Tibial nerve (tissue), 4 donors: ENCODE measurements at places on chromosomes 7 and 10. TPM values are rescaled to one million over a fixed set of nuclear protein-coding genes. Genes with fewer than 3 reads are reported as not detected.

DNA sequence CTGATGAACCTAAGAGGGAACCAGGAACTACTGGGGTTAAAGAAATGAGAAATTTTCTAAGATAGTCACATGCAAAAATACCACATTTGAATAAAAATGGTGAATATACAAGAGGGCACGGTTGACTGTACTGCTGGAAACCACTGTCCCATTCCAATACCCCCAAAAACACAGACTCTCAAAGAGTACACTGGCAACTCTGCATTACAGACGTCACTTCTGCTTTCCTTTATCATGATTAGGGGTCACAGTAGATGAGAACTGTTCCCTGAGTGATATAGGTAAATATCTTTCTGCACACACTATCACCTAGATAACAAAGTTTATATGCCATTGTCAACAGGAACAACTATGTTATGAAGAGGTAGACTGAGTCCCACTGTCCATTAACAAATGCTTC lies 69.5 kb downstream of the RAPGEF5 start:
- no peak overlapping the region for H3K4me3 ChIP-seq
- H3K36me3 ChIP-seq, result no peaks in the 10 kb centered on the region
- no peak for DNase-seq
- H3K27ac ChIP-seq, result no peak overlapping the region
- H3K27me3 ChIP-seq, result no peaks in the 10 kb centered on the region

The TEX47 gene
- not detected for total RNA-seq

The ZSCAN21 gene
- 15.5 TPM for total RNA-seq

DNA sequence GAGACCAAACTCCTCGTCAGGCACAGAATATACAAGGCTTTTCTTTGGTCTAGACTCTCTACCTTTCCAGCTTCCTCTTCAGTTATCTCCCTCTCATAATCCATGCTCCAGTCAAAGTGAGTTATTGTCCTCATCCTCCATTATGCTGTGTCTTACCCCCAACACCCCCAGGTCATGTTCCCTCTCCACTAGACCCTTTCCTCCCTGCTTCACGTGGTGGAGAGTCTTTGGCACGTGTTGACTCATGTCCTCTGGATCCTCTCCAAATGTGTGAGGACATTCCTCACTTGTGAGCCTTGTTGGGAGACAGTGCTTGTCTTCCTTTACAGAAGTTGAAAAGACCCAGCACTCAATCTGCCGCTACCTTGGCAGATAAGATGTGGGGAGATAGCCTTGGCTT lies 36.0 kb upstream of the DLD start:
- no peaks in the 10 kb centered on the region for H3K36me3 ChIP-seq
- H3K27me3 ChIP-seq, result no peaks in the 10 kb centered on the region
- peaks cover 11% of the 10 kb centered on the region for H3K4me1 ChIP-seq
- DNase-seq, result no peak

The ZMIZ2 gene
- 31.9 TPM for total RNA-seq

DNA sequence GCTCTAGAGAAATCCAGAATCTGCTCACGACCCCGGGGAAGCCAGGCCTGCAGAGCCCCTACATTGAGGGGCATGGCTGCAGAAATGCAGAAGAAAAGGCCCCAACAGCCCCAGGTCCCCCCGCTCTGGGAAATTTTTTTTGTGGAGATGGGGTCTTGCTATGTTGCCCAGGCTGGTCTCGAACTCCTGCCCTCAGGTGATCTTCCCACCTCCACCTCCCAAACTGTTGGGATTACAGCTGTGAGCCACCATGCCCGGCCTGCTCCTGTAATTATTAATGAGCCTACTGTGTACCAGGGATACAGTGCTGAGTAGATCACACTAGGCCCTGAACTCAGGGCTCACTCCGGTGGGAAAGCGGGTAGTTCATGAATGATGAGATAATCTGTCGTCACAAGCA lies 29.9 kb downstream of the TNRC18 start:
- H3K4me1 ChIP-seq, result peaks cover 31% of the 10 kb centered on the region
- no peak for DNase-seq
- H3K4me3 ChIP-seq, result no peak overlapping the region
- H3K36me3 ChIP-seq, result peaks cover 4% of the 10 kb centered on the region
- H3K27me3 ChIP-seq, result no peaks in the 10 kb centered on the region
- H3K27ac ChIP-seq, result no peak overlapping the region

DNA sequence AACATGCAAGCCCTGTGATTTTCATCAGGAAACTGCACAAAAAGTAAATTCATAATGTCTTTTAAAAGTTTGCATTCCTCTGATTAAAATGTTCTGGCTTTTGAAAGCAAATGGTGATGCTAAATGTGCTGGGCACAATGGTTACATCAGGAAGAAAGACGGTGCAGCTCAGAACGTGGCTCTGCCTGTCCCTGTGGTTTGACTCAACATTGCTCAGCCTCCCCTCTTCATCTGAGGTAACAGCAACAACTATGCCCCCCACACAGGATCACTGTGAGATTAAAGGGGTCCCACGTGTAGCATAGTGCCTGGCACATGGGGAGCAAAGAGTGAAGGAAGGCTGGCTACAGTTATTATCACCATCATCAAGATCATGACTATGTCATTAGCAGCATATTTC lies 44.0 kb downstream of the PARD3 start:
- H3K4me1 ChIP-seq, result peaks cover 16% of the 10 kb centered on the region
- no peak for DNase-seq
- H3K4me3 ChIP-seq, result no peak overlapping the region
- H3K36me3 ChIP-seq, result no peaks in the 10 kb centered on the region
- H3K27ac ChIP-seq, result no peak overlapping the region
- no peaks in the 10 kb centered on the region for H3K27me3 ChIP-seq

DNA sequence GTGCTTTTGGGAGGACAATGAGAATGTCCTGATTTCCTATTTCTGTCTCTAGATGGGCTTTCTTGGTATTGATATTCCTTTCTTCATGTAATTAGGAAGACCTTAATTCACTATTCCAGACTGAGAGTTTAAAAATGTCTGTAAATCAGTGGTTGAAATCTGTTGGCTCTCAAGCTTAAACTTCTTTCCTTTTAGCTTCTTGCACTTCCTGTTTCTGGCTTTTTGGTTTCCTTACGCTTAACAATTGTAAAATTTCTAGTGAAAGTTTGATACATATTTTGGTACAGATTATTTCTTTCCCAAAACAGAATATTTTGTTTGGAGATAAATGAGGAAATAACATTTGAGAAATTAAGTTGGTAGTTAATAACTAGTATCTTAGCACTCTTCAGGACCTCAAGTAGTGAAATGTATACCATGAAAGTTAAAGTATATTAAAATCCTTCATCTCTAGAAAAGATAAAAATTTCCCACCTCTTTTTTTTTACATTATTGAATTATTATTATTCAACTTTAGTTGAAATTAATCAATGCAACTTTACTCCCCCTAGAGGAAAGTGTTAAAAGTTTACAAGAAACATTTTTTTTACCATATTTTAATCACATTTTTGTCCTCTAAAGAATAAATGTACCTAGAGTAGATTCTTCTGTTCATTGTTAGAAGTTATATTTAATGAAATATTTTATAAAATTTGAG lies 137.2 kb downstream of the PHTF2 start:
- no peaks in the 10 kb centered on the region for H3K4me1 ChIP-seq
- no peak for DNase-seq
- no peak overlapping the region for H3K27ac ChIP-seq
- H3K4me3 ChIP-seq, result no peak overlapping the region
- H3K36me3 ChIP-seq, result no peaks in the 10 kb centered on the region
- H3K27me3 ChIP-seq, result no peaks in the 10 kb centered on the region

The GJC3 gene
- total RNA-seq, result 3.3 TPM

DNA sequence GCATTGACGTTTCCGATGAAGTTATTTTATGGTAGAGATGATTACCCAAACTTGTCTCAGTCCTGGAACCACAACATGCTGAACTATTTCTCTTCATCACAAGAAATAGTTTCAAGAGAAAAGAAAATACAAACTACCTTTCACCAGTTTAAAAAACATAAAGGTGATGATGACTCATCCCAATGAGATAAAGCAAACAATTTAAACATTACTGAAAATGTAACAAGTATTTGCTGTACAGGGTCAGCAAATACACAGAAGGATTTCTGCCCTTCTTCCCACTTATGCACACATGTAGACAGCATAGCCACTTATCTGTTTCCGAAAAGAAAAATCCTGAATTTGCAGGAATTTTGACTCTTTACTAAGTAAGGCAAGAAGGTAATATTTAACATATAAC lies 50.8 kb downstream of the RHOBTB1 start:
- H3K4me3 ChIP-seq, result no peak overlapping the region
- no peak for DNase-seq
- no peak overlapping the region for H3K27ac ChIP-seq
- H3K36me3 ChIP-seq, result no peaks in the 10 kb centered on the region
- no peaks in the 10 kb centered on the region for H3K4me1 ChIP-seq

DNA sequence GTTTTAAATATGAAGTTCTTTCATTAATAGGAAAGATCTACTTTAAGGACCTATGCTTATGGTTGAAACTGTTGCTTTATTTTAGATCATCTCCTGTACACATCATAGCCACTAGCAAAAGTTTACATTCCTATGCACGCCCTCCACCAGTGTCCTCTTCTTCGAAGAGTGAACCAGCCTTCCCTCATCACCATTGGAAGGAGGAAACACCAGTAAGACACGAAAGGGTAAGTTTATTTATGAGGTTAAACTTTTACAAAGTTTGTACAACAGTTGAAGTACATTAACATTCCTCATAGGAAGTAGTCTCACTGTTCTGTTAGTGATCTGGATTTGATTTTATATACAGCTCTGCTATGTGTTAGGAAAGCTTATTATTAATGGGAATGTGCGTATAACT lies 16.9 kb downstream of the HBP1 start:
- no peak for DNase-seq
- no peaks in the 10 kb centered on the region for H3K27me3 ChIP-seq
- H3K4me1 ChIP-seq, result peaks cover 29% of the 10 kb centered on the region
- no peak overlapping the region for H3K27ac ChIP-seq
- H3K4me3 ChIP-seq, result no peak overlapping the region

The DRGX gene
- not detected for total RNA-seq

DNA sequence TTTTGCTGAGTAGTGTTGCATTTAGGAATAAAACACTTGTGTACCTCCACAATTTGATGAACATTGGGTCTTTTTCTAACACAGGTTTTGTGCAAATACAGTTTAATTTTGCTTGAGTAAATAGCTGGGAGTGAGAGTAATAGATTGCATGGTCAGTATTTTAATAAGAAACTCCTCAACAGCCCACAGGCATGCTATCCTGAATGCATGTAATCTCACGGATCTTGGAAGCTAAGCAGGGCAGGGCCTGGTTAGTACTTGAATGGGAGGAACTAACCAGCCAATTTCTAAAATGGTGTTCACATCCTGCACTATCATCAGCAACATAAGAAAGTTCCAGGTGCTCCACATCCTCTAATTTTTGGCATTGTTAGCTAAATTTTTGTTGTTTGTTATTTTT lies 685.4 kb upstream of the MBL2 start:
- H3K27me3 ChIP-seq, result no peaks in the 10 kb centered on the region
- no peak overlapping the region for H3K4me3 ChIP-seq
- H3K36me3 ChIP-seq, result no peaks in the 10 kb centered on the region

The FOXI2 gene
- 0.87 TPM for total RNA-seq

DNA sequence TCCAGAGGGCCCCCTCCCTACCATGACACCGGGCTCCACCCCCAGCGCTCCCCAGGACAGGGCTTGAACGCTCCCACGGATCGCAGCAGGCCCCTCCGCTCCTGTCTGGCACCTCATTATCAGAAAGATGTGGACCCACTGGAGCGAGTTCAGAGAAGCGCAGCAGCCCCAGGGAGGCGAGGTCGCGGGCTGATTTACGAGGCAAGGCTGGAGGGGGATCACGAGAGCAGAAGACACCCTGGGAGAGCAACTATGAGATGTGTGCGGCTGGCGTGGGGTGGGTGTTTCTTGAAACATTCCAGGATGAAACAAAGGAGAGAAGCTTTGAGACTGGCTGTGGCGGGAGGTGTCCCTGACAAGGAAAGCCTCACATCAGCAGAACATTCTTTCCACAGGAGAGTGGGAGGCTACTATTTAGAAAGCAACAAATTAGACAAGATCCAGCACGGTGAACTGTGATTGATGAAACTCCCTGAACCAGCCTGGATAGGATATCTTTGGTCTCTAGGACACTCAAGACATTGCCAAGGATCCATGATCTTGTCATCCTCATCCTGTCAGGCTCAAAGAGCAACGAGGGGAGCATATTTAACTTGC lies 66.0 kb downstream of the JCAD start:
- DNase-seq, result no peak
- H3K4me3 ChIP-seq, result no peak overlapping the region

The NRG3 gene
- total RNA-seq, result 1.1 TPM

DNA sequence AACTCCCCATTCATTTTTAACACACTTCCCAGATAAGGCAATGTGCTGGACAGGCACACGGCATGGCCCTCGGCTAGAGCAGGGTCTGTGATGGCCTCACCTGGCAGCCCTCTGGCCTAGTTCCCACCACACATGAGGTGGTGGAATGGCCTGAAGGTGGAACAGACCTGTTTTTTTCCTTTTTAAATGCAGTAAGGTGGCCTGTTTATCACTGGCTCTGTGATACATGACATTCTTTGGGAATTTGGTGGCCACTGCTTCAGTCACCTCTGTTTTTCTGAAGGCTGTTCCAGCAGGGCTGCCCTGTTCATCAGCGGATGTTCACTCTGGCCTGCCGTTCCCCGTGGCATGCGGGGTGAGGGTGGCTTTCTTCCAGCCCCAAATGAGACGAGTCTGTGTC lies 36.6 kb downstream of the SHH start:
- H3K4me1 ChIP-seq, result peaks cover 8% of the 10 kb centered on the region
- no peak for DNase-seq
- no peaks in the 10 kb centered on the region for H3K27me3 ChIP-seq

GRCh38 chr7:11716185-11716584 lies 115.8 kb downstream of the THSD7A start:
- H3K27ac ChIP-seq, result no peak overlapping the region
- no peaks in the 10 kb centered on the region for H3K36me3 ChIP-seq
- no peaks in the 10 kb centered on the region for H3K4me1 ChIP-seq
- H3K4me3 ChIP-seq, result no peak overlapping the region

GRCh38 chr10:110646417-110647135 lies 2.4 kb downstream of the RBM20 start:
- H3K4me3 ChIP-seq, result no peak overlapping the region
- DNase-seq, result no peak
- H3K4me1 ChIP-seq, result no peaks in the 10 kb centered on the region
- H3K27me3 ChIP-seq, result no peaks in the 10 kb centered on the region

DNA sequence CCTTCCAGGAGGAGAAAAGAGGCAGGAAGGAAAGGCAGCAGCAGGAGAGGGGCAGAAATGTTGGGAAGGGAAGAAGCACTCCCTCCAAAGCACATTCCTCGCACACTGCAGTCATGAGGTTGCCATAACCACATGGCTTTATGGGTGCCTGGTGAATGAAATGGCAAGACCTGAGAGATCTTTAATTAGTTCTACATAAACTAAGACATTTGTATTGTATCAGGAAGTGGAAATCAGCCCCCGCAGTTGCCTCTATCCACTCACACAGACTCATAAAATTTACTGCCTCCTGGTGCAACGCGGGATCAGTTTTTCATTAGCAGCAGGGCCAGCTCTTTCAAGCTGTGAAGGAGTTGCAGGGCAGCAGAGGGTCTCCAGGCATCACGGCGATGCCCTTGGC lies 106.4 kb downstream of the COL13A1 start:
- H3K4me1 ChIP-seq, result no peaks in the 10 kb centered on the region
- H3K27ac ChIP-seq, result no peak overlapping the region
- no peaks in the 10 kb centered on the region for H3K36me3 ChIP-seq
- H3K4me3 ChIP-seq, result no peak overlapping the region
- H3K27me3 ChIP-seq, result no peaks in the 10 kb centered on the region

The CLDN4 gene
- not detected for total RNA-seq
